ENCODE measurements at places on chromosomes 6 and 20. TPM values are rescaled to one million over a fixed set of nuclear protein-coding genes. Genes with fewer than 3 reads are reported as not detected.
A peak's percentile ranks its signal among the peaks of the same experiment; 100 is the strongest.

GRCh38 chr6:32638532-32639219 lies 1.5 kb downstream of the HLA-DQA1 start:
- DNase-seq = no peak

DNA sequence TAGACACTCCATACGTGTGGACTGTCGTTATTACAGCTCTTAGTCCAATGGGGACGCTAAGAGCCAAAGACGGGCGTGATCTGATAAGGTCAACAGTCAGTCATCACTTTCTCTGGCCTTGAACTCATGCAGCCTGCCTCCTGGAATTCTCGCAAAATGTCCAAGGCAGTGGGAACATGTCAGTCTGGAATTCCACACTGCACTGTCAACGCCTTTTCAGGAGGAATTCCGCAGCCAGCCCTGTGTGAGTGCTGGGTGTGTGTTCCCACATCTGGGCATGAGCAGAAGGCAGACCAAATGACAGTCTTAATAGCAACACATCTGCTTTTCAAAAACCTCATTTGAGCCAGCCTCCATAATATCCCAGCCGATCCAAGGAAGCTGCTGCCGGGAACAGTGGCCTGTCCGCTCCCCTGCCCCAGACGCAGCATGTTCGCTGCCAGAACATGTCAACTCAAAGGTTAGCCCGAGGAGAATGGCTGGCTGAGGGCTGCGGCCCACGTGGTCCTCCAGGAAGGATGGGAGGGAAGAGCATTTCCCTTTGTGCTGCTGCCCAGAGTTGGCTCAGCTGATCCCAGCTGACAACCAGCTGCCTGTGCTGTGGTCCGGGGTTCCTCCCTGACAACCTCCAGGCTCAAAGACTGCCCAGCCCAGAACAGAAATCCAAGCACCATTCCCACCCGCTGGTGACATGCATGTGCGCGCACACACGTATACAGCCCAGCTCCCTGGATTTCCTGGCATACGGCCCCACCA lies 103.1 kb downstream of the SULF2 start:
- no peak for DNase-seq

ASIP gene
- not detected for total RNA-seq

GRCh38 chr6:41157323-41157722 lies 3.2 kb upstream of the TREML1 start:
- no peak for DNase-seq

DNA sequence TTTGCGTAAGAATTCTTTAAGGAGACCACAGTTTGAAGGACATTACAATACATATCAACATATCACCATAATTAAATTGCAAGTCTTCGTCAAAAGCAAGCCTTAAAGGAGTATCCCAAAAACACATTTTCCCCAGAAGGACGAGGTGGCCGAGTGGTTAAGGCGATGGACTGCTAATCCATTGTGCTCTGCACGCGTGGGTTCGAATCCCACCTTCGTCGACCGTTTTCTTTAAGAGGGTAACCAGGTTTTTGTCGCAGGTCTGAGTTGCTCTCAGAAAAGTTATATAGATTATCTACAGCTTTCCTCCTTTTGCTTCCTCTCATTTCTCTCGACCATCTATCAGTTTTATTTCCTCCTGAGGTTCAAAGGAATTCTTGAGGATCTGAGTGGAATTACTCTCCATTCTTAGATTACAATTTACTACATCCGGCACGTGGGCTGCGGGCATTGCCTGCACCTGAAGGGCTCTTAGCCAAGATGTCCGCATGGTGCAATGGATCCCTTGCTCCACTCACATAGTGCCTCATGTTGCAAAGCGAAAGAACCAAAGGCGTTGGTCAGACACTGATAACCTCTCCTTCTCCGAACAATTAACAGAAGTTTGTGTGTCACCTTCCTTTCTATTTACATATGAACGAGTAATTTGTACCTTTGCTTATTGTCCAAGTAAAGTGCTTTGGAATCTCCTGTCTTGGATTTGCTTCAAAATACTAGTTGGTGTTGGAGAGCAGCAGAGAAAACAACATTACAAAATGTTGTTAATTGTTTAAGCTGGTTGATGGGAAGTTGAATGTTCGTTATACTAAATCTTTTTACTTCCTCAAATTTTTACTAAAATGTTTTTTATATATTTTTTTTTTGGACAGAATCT lies 14.0 kb downstream of the POM121L2 start:
- DNase-seq = no peak

CTAGE9 gene
- total RNA-seq = not detected

DNA sequence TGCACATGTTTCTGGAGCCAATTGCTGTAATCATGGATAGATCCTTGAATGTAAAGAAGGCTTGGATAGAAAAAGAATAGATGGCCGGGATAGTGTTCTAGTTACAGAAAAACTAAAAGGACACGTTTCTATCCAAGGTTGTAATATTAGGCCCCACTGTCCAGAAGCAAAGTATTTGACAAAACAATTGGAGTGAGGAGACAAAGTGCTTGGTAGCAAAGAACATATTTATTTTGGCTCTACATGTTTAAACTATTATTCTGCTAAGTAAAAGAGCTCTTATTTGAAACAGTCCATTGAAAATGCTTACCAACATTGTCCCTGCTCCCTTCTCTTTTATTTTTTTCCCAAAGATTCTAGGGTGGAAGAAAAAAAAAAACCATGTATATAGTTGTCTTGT lies 94.4 kb downstream of the MYO6 start:
- no peak for DNase-seq

DNA sequence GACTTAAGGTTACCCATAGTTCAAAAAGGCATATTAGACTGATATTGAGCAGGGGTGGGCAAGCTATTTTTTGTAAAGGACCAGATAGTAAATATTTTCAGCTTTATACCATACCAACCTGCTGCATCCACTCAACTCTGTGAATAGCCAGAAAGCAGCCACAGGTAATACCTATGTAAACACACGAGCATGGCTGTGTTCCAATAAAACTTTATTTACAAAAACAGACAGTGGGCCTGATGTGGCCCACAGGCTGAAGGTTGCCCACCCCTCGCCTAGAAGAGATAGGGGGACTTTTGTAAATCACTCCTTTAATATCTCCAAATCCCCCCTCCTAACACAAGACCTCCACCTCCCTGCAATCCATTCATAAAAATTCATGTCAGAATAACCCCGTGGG lies 64.4 kb downstream of the PSMG4 start:
- no peak for DNase-seq

RNF217 gene
- total RNA-seq = not detected

ETV7 gene
- total RNA-seq = not detected

DNA sequence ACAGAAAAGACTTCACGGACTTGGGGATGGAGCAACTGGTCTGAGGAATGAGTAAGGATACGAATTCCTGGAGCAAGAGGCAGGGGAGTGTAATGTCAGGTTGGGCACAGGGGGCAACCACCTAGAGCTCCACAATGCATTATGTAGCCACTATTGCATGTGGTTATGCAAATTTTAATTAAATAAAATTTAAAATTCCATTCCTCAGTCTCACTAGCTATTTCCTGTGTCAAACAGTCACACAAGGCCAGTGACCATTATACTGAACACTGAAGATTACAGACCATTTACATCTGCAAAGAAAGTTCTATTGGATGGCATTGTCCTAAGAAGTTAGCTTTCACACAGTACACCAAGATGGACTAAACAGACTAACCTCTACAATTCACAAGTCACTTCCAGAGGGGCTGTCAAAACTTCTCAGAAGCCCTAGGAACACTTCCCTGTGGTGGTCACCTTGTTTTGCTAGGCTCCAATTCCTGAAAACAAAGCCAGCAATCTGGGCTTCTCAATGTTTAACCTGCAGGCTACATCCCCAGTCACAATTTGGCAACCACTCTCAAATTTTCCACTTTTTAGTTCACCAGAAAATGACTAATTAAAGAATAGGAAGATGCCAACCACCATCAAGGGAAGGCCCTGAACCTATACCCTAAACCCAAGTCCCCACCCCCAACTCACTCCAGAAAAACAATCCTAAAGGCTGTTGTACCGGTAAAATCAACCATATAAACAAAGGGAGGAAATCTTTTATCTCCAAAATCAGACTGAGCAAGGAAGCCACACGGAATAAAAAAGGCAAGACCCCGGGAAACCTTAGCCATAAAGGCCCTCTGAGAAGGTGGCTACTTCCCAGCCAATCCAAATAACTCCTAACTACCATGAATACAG lies 34.2 kb upstream of the C20orf203 start:
- DNase-seq = no peak

MACROD2 gene
- total RNA-seq = not detected

GRCh38 chr6:169829786-169830185 lies 78.4 kb downstream of the ERMARD start:
- DNase-seq = no peak

CCN2 gene
- not detected for total RNA-seq

DNA sequence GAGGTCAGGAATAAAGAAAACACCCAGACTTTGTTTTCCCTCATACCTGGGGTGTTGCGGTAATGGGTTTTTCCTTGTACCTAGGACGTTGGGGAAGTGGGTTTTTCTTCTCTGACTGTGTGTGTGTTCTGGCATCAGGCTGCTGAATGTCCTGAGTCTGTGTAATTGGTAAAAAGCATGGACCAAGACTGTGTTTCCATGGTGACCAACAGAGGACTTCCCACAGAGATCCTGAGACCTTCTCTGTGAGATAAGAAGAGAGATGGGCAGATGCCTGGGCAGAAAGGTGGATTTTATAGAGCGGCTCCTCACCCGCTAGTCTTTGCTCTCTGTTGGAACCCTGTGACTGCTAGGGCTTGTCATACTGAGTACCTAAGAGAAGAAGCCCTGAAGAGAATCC lies 135.4 kb upstream of the GGTLC1 start:
- DNase-seq = no peak

- DNase-seq = no peak
Observed at GRCh38 chr6:31978831-31979230, 3.0 kb upstream of the C4A start.

GRCh38 chr6:5556011-5556410 lies 294.7 kb downstream of the FARS2 start:
- no peak for DNase-seq

GRCh38 chr6:35948725-35949124 lies 27.8 kb upstream of the SRPK1 start:
- no peak for DNase-seq

DNA sequence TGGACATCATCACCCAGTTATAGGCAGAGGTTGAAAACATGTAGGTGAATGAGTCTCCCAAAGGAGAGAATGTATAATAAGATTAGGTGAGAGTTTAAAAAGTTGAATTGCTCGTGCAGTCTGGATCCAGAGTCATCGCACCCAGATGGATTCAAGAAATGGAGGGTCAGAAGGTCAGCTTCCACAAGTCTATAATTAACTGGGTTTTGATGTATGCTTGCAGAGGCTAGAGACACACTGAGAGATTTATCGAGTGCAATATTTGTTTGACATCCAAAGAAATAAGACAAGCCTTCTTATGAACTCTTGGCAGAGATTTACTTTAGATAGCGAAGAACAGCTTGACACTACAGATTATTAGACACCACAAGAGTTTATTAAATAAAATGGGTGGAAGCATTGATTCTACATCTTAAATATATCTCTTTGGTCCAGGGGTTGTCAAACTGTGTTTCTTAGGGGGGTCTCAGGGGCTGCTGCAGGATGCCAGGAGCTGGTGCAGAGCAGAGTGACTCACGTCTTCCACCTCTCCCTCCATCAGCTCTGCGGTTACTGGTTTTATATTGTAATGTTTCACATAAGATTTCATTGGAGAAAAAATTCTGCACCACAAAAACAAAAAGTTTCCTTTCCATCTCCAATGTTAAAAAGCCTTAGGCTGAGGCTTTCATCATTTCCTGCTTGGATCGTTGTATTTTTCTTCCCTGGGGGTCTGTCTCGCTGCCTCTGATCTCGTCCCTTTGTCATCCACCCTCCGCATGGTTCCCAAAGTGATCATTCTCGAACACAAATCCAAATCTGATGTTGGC lies 176.2 kb upstream of the AHI1 start:
- no peak for DNase-seq

PRSS16 gene
- 0.58 TPM for total RNA-seq

DNA sequence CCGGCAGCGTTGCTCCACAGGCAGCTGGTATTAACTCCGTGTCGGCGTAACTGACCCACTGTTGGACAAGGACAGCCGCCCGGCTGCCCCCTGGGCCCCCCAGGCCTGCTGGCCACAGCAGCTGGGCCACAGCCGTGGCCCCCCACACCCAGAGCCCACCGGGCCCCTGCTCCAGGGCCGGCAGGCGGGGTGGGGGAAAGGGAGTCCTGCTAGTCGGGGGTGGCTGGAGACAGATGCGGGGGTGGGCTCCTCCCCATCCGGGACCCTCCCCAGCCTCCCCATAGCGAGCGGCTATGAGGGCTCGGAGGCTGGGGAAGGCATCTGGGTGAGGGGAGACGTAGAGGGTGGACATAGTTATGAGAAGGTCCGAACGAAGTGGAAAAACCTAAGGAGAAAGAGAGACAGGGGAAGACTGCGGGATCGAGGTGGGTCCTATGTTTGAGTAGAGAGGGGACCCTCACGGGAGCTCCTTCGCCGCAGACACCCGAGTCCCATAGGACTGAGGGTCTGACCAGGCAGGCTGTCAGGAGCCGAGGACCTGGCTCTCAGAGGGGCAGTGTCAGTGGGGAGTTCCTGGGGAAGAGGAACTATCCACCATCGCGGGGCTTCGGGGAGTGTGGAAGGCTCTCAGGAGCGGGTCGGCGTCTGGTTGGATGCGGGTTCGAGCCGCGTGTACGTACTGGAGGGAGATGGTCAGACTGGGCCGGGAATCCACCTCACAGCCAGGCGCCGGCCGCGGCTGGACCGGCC lies 511 bp downstream of the VARS1 start:
- DNase-seq = peak; percentile 27

DNAH8 gene
- not detected for total RNA-seq

- no peak for DNase-seq
Observed at GRCh38 chr6:98124171-98124570, 710.2 kb upstream of the POU3F2 start.

GRCh38 chr20:15802020-15802419 lies 771.2 kb downstream of the KIF16B start:
- DNase-seq = no peak

DNA sequence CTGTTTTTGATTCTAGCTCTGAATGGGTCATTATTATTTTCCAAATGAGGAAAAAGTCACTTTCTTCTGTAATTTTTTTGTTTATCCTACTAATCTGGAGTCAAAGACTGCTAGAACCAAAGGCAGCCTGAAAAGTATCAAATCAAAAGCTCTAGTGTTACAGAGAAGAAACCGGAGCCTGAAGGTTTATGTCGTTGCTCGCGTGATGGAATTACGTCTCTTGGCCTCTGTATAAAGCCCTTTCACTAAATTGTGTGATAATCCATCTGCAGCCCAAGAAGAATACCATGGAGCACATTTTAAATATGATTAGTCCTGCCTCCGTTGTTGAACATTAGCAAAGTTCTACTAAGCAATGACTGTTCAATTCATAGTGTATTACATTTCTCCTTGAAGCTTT lies 738.6 kb downstream of the C6orf118 start:
- DNase-seq = no peak

All from CD8-positive, alpha-beta T cell (primary cell).